Stimulated activated CD8-positive, alpha-beta memory T cell treated with anti-CD3 and anti-CD28 coated beads, Interleukin-15, amount 100 ng/mL, for 4 hours (primary cell): ENCODE measurements at places on chromosomes 7 and 10.

GRCh38 chr7:15525652-15526263, 36.1 kb downstream of the AGMO start:
- DNase-seq, result no peak

DNA sequence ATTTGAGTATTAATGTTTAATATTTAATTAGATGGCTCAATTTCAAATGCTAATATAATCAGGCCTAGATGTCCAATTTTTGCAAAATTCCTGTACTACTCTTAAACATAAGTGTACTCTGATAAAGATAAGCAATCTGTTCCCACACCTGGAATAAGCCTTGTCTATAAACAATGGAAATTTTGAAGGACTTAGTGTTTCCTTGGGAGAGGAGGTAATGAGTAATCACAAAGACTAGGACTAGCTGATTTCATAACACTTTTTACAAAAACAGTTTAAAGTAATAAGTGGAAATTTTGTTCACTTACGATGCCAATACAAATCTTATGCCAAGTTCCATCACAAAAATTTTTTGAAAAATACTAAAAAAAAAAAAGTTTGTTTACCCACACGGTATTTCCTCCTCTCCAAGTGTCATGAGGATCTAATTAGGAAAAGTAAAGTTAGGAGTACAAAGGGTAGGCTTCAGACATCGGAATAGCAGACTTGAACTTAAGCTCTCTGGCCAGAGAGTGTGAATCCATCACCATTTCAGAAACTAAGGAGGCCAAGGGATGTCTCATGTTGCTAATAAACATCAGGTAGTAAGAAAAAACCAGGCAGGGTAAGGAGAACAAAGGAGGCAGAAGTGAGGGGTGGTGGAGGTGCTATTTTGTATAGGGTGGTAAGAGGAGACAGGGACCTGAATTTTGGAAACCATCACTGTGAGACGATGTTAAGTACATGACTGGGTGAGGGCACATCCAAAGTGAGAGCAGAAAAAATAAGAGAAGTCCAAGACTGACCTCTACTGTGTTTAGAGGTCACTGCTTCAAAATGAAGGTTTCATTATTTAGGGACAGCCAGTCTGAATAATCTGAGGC, 61.3 kb downstream of the RAPGEF5 start:
- DNase-seq, result no peak

DNA sequence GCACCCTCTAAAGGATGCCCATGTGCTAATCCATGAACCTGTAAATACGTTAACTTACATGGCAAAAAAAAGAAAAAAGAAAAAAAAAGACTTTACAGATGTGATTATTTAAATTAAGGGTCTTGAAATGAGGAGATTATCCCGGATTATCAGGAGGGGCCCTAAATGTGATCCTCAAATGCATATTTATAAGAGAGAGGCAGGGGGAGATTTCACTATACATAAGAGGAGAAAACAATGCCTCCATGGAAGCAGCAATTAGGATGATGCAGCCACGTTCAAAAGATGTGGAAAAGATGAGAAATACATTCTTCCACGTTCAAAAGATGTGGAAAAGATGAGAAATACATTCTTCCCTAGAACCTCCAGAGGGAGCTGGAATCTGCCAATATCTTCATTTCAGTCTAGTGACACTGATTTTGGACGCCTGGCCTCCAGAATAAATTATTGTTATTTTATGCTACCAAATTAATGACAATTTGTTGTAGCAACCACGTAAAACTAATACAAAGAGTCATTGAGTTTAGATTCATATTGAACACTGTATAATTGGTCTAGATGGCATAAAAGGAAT, 328.4 kb upstream of the GNAI1 start:
- no peak for DNase-seq

GRCh38 chr7:127578036-127578684, 7.2 kb downstream of the GCC1 start:
- DNase-seq, result no peak

- DNase-seq, result peak; percentile 45
These were observed 37.8 kb downstream of the AOAH start for GRCh38 chr7:36686499-36686898.

- DNase-seq, result no peak
These were observed 230.1 kb downstream of the ELFN1 start for GRCh38 chr7:1899951-1900762.

- no peak for DNase-seq
These were observed 209.6 kb upstream of the SH2B2 start for GRCh38 chr7:102077081-102077480.
